IMR-90 (cell line): ENCODE measurements at places on chromosomes 13 and 19. TPM values are rescaled to one million over a fixed set of nuclear protein-coding genes. Genes with fewer than 3 reads are reported as not detected.

GRCh38 chr19:54319892-54320670 lies 7.1 kb upstream of the LILRA5 start:
- no peak overlapping the region for H3K27ac ChIP-seq
- no peaks in the 10 kb centered on the region for H3K36me3 ChIP-seq
- H3K4me3 ChIP-seq, result no peak overlapping the region
- H3K4me1 ChIP-seq, result no peaks in the 10 kb centered on the region

GRCh38 chr13:61531383-61532065 lies 115.9 kb upstream of the PCDH20 start:
- no peak for DNase-seq
- H3K36me3 ChIP-seq, result no peaks in the 10 kb centered on the region
- no peak overlapping the region for H3K27ac ChIP-seq
- no peak overlapping the region for H3K4me3 ChIP-seq
- no peaks in the 10 kb centered on the region for H3K4me1 ChIP-seq

C1QTNF9B gene
- total RNA-seq, result 0.56 and 0.72 TPM in 2 replicates

DNA sequence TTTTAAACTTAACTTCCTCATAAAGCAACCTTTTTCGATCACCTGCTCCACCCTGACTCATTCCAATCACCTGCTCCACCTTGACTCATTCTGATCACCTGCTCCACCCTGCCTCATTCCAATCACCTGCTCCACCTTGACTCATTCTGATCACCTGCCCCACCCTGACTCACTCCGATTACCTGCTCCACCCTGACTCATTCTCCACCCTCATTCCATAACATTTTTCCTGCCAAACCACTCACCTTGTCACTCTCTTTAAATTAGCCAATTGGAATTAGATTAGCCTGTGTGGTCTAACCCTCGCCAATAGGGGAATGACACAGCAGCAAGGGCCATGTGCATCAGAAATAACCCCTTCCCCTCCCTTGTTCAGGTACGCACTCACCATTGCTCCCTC lies 31.9 kb upstream of the ZNF83 start:
- peaks cover 4% of the 10 kb centered on the region; the same call in 1 of the 2 replicates for H3K4me1 ChIP-seq
- no peak overlapping the region for H3K27ac ChIP-seq
- H3K27me3 ChIP-seq, result no peaks in the 10 kb centered on the region
- H3K36me3 ChIP-seq, result peaks cover 7% of the 10 kb centered on the region
- no peak for DNase-seq

SIAH3 gene
- total RNA-seq, result not detected in 2 replicates

ZNF677 gene
- 7.0 and 7.5 TPM in 2 replicates for total RNA-seq

GRCh38 chr13:100184095-100184494 lies 95.2 kb downstream of the PCCA start:
- no peak overlapping the region for H3K4me3 ChIP-seq
- H3K27ac ChIP-seq, result no peak overlapping the region
- no peaks in the 10 kb centered on the region for H3K27me3 ChIP-seq
- H3K36me3 ChIP-seq, result no peaks in the 10 kb centered on the region
- no peak for DNase-seq

THSD1 gene
- total RNA-seq, result 14.7 and 19.0 TPM in 2 replicates

- no peak overlapping the region for H3K27ac ChIP-seq
- no peaks in the 10 kb centered on the region for H3K36me3 ChIP-seq
- H3K4me3 ChIP-seq, result no peak overlapping the region
Observed at GRCh38 chr13:48535766-48536165, 2.9 kb upstream of the RCBTB2 start.

IGFL1 gene
- total RNA-seq, result not detected in 2 replicates

GRCh38 chr19:45782820-45783785 lies 813 bp upstream of the DMPK start:
- H3K27me3 ChIP-seq, result no peaks in the 10 kb centered on the region
- peak; percentile 71 for DNase-seq
- peak overlapping the region; percentile 94 for H3K27ac ChIP-seq

TNFAIP8L1 gene
- total RNA-seq, result 2.5 and 3.1 TPM in 2 replicates

DNA sequence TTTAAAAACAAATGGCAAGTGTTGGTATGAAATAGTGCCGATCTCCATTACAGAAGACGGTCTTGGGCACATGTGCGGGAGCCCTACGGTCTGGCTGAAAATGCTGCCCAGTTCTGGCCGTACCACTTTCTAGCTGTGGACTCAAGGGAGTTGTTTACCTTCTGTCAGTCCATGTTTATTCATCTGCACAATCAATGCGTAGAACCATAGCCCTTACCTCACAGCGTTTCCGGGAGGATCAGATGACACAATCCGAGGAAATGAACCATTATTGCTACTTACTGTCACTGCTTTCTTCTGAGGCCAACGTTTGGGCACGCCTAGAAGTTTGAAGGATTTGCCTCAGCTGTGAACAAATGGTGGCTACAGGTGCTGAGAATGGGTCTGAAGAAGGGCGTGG lies 31.2 kb downstream of the GADD45B start:
- H3K4me3 ChIP-seq, result peak overlapping the region; percentile 1; the same call in 1 of the 2 replicates
- no peak overlapping the region; the same call in 1 of the 2 replicates for H3K27ac ChIP-seq
- H3K36me3 ChIP-seq, result no peaks in the 10 kb centered on the region
- no peaks in the 10 kb centered on the region for H3K27me3 ChIP-seq
- peak; percentile 89 for DNase-seq

KLF2 gene
- total RNA-seq, result 1.1 and 3.3 TPM in 2 replicates

DNA sequence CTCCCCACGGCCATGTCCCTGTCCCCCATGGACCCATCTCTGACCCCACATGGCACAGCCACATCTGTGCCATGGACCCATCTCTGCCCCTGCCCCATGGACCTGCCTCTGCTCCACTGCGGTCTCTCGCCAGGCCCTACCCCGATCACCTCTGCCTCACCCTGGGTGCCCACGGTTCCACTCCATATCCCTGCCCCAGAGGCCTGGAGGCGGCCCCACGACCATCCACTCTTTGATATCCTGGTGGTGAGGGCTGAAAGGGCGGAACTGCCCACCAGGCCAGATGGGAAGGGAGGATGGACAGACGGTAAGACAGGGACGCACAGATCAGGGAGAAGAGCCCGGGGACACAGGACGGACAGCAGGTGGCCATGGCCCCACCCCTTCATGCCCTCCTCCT lies 327 bp downstream of the PTGER1 start:
- no peak for DNase-seq
- peak overlapping the region; percentile 17 for H3K27ac ChIP-seq
- peaks cover 31% of the 10 kb centered on the region for H3K4me1 ChIP-seq
- peaks cover 25% of the 10 kb centered on the region; the same call in 1 of the 2 replicates for H3K36me3 ChIP-seq
- H3K4me3 ChIP-seq, result peak overlapping the region; percentile 7; the same call in 1 of the 2 replicates

FSD1 gene
- 17.4 and 19.2 TPM in 2 replicates for total RNA-seq

PSG1 gene
- 0.90 and 1.1 TPM in 2 replicates for total RNA-seq

BRD4 gene
- total RNA-seq, result 7.0 and 7.2 TPM in 2 replicates

F2RL3 gene
- total RNA-seq, result not detected in 2 replicates
